Activated CD8-positive, alpha-beta memory T cell treated with anti-CD3 and anti-CD28 coated beads for 48 hours (primary cell): ENCODE measurements at places on chromosomes 1 and 21.

GRCh38 chr1:222006715-222007114, 264.8 kb upstream of the DUSP10 start:
- DNase-seq = no peak

DNA sequence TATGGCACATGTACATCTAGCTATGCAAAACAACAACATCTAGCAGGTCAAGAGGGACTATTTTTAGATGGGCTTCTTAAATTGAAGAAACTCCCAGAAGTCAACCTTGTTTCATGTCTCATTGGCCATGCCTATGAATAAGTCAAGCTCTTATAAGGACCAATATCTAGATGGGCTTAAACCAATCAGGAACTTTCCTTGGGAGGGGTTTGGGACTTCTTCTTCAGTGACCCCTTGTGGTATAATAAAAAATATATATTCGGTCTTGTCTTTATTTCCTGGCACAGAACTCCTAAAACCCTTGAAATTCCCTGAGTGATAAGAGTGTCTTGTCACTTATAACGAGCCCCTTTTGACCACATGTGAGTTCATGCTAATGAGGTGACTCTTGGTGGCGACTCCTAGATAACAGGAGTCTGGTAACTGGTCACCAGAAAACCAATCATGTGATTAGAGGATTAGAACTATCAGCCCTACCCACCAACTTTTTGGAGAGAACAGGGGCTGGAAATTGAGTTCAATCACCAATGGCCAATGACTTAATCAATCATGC, 218.3 kb downstream of the HHIPL2 start:
- DNase-seq = no peak

- DNase-seq = no peak
Observed at GRCh38 chr21:31671931-31672330, 12.4 kb downstream of the SOD1 start.

DNA sequence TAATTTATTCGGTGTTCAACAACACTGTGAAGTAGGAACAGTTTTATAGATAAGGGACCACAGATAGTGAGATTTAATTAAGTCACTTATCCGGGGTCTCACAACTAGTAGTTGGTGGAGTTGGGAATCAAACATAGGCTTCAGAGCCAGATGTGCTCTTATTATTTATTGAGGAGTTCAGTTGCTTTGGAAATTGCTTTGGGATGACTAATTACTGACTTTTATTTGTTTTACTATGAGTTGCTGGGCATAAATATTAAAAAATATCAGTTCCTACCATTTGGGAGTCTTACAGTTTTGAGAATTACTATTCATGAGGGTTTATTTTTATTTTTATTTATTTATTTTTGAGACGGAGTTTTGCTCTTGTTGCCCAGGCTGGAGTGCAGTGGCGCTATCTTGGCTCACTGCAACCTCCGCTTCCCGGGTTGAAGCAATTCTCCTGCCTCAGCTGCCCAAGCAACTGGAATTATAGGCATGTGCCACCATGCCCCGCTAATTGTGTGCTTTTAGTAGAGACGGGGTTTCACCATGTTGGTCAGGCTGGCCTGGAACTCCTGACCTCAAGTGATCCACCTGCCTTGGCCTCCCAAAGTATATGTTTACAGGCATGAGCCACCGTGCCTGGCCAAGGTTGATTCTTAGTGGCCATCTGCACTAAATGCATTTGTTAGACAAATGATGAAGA, 27.7 kb downstream of the THRAP3 start:
- no peak for DNase-seq

GRCh38 chr1:239995281-239995680, 96.4 kb upstream of the FMN2 start:
- no peak for DNase-seq
